ENCODE measurements at places on chromosomes 16 and 17.

GRCh38 chr17:36778448-36778847 is 158.8 kb upstream of the LHX1 start:
- no peak for DNase-seq

DNA sequence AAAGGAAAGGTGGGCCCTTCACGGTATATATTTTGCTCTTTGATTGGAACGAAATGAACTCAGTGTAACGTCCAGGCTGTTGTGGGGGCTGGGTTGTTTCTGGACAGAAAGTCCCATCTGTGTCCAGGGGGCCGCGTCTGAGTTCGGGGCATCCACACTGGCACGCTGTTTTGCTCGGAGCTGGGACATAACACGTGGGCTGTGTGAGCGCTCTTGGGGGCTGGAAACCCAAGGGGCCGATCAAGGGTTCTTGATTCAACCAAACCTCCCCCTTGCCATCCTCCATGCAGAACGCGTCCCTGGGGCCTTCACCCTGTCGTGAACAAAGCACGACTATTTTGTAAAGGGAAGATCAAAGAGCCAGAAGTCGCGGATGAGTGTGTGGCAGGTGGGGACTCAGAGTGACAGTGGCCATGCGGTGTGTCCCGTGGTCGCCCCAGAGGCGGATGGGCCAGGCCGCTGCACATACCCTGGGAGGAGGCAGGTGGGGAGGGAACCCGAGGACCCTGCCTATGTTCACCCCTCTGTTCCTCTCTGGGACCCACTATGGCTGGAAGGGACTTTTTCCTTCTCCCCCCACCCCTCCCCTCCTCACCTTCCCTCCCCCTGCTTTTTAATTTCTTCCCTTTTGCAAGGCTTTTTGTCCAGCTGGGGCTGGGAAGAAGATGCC is 387.2 kb downstream of the SEC14L1 start:
- no peak for DNase-seq

- no peak for DNase-seq
Measured at GRCh38 chr16:77143364-77143763, 47.6 kb upstream of the MON1B start.

DNA sequence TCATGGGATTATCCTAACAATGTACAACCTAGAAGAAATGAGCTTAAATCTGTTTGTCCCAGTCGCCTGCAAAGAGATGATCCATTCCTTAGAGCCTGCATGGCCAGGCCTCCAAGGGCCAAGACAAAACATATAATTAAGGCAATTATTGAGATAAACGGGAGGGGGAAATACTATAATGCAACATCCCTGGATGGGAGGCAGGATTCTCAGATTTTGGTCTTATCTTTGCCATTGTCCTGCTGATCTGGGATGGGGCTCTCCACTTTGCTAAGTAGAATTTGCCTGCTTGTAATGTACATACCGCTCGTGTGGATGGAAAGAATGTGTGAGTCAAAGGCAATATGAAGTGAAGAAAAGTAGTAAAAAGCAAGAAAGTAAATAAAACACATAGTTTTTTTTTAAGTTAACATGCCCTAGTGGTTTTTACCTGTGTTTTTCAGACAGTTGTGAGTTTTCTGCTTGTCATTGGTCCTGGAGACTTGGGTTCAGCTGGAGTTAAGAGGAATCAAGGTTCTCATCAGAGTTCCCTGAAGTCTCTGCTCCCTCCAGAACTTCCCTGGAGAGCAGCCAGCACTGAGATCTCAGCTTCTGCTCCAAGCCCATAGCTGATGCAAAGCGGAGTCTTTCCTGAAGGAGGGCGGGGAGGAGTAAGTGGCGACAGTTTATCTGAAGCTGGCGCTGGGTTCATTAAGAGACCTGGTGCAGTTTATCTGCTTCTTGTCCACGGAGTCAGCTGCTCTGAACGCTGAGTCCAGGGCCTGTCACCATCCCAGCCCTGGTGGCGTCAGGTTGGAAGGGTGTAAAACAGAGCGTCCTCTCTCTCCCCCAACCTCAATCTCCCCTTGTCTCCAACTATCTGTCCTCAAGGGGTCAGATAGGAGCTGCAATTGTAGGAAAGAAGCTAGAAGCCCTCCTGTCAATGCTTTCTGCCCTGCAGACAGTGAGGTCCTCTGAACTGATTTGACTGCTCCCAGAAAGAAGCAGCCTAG is 30.1 kb downstream of the HOXB1 start:
- no peak for DNase-seq

GRCh38 chr17:59155439-59156177 is at the start of gene PRR11:
PRR11 (plus strand) TSS chr17:59155746; CDS start chr17:59169753, 14,007 bp downstream.
- peak; percentile 86 for DNase-seq

DNA sequence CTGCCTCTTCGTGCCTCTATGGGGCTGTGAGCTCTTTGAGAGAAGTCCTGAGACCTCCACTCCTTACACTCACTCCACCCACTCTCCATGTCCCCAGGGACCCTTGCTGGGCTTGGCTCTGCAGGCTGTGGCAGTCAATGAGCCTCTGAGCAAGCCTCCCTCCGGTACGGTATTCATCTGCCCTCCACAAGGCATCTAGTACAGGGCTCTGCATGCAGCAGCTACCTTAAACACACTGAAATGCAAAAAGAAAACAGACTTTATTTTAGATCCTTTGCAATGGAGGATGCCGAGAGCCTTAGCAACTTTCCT is 38.9 kb upstream of the SMPD3 start:
- no peak for DNase-seq

- no peak for DNase-seq
Measured at GRCh38 chr17:69314246-69315065, 12.5 kb downstream of the ABCA5 start.

GRCh38 chr17:80432961-80433550 is 18.1 kb downstream of the ENDOV start:
- no peak for DNase-seq

GRCh38 chr16:77214411-77215138 is 15.4 kb downstream of the SYCE1L start:
- no peak for DNase-seq

DNA sequence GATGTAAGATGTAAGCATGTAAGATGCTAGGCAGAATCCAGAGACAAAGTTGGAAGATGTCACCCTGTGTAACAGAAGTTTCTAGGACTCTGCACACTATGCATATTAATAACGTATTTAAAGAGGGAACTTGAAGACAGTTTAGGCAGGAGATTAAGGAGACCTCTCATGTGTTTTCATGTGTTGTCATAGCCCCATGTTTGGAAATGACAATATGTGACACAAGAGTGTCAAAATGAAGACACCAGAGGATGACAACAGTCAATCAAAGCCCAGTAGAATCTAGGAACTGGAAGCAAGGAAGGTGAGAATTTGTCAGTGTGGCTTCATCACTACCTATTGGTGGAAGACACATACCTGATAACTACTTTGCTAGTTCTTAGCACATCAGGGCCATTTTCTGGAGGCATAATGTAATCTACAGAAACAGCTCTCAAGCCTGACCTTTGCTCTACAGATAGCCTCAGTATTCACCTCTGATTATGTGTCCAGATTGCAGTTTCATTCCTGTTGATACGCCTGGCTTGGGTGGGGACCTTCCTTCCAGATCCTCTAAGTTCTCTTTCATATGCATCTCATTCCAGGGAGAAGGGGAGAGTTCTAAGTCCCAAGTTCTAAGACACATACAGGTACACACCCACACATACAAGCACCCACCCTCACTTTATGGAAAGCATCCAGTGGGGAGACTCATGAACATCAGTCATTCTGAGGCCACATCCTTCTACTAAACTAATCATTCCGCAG is 26.3 kb downstream of the PMP22 start:
- DNase-seq, result no peak

GRCh38 chr16:55811811-55812210 is 21.1 kb downstream of the CES1 start:
- no peak for DNase-seq

DNA sequence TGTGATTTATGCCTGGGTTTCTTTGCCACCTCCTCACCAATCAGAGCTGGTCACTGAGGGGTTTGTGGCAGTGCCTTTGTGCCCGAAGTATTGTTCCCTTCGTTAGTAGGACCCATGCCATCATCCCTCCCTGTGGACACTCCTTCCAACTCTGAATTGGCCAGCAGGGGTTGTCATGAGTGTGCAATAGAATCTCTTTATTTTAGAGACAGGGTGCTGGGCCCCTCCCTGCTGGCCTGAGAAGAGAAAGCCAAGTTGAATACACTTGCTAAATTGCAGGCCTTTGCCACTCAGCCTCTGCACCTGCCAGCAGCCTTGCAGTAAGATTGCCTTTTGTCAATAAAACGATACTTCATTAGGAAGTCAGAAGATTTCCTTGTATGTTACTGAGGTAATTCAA is 40.7 kb upstream of the SLC12A3 start:
- no peak for DNase-seq

DNA sequence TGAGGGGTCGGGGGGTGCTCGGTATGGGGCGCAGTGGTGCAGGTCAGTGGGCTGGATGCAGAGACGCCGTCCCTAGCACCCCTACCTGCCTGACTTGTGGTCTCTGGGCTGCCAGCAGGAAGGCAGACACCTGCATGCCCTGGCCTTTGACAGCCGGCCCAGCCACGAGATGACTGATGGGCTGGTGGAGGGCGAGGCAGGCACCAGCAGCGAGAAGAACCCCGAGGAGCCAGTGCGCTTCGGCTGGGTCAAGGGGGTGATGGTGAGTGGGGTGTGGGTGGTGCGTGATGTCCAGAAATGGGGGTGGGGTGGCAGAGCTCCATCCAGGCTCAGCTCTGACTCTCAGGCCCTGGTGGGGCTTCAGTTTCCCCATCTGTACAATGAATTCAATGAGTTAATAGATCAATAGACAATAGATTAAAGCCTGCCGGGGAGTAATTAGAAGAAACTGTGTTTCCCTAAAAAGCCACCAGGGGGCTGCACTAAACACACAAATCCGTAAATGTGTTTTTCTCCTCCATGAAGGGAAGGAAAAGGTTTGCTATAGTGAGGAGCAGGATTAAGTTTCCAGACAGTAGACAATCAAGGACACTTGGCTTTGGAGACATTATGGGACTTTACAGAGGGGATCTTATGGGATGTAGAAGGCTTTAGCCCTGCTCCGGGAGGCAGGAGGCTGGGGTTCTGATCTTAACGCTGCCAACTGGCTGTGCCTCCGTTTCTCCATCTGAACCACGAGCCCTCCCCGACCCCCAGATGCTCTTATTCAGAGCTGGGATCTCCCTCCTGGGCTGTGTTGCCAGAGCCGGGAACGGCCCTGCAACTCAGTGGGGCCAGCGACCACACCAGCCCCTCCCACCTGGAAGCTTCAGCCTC is 2.2 kb downstream of the SLC12A3 start:
- DNase-seq, result peak; percentile 81

- no peak for DNase-seq
Measured at GRCh38 chr16:51030516-51030915, 120.6 kb downstream of the SALL1 start.

DNA sequence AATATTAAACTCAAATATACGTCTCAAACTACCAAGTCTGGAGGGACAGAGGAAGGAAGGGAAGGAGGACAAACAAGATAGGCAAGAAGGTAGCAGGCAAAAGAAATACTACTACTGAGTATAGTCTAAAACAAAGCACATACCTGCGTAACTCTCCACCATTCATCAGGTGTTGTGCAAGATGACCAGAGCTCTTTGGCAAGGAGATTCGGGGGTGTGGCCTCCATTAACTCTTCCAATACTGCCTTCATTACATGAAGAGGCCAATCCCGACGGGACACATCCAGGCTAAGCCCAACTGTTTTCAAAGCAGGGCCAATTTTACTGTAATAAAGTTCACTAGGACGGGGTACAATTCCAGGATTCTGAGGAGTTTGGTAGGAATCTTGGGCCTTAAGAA is 38.2 kb upstream of the ARL6IP1 start:
- DNase-seq, result no peak

DNA sequence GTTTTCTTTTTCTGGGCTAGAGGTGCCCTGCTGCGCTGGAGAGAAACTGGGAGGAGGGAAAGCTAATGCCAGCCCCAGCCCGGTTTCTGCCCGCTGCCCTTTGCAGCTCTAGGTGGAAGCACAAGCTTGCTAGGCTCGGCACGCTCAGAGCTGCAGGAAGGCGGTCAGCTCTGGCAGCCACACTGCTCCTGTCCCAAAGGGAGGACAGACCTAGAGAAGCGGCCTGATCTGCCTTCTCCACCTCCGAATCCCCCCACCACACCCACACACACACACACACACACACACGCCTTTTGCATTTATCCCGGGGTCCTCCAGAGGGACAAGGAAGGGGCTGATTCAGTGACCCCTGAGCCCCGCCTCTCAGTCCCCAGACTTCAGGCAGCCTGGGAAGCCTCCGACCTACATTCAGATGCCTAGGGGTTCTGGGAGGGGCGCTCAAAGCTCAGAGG is 418.1 kb downstream of the SOX9 start:
- DNase-seq, result no peak

DNA sequence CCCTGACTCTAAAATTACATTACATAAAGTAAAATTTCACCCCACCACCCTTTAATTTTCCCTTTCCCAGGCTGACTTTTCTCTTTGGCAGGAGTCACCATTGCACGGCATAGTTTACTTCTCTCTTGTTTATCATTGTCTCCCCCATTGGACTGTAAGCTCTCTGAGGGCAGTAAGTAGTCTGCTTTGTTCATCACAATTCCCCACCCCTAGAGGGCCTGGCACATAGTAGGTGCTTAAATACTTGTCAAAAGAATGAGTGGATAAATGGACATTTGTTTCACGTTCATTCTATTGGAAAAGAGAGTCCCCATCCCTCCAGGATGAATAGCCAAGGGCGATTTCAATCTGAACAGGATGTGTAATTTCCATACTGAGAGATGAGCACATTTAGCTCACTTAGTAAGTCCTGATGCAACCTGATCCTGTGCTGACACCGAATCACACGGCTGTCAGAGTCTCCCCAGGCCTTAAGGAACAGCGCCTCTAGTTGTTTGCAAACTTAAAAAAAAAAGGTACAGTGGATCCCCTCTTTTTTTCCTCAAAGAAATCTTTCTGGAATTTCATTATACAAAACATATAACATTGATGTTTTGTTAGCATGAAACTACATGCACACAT is 54.0 kb downstream of the AKAP1 start:
- DNase-seq, result no peak

DNA sequence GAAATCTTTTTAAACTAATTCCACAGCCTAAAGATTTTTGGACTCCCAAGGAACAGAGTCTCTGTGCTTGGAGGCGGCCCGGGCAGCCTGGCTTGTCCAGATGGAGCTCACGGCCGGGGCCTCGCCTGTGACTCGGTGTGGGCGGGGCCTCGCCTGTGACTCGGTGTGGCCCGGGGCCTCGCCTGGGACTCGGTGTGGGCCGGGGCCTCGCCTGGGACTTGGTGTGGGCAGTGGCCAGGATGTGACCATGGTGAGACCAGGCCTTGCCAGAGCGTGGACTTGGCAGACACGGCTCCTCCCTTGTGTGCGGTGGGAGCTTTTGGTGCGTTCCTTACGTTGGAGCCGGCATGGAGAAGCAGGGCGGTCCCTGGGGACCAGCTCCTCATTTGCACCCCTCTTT is 92.3 kb downstream of the METRNL start:
- DNase-seq, result no peak

DNA sequence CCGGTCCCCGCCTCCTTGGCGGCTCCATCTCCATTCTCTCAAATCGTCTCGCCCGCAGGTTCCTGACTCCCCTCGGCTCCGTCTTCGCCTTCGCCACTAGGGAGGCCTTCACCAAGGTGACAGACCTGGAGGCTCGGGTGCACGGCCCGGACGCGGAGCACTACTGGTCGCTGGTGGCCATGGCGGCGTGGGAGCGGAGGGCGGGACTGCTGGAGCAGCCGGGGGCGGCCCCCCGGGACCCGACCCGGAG is 862 bp downstream of the GLTPD2 start:
- DNase-seq, result no peak
